ENCODE measurements at places on chromosomes 2 and 18.

DNA sequence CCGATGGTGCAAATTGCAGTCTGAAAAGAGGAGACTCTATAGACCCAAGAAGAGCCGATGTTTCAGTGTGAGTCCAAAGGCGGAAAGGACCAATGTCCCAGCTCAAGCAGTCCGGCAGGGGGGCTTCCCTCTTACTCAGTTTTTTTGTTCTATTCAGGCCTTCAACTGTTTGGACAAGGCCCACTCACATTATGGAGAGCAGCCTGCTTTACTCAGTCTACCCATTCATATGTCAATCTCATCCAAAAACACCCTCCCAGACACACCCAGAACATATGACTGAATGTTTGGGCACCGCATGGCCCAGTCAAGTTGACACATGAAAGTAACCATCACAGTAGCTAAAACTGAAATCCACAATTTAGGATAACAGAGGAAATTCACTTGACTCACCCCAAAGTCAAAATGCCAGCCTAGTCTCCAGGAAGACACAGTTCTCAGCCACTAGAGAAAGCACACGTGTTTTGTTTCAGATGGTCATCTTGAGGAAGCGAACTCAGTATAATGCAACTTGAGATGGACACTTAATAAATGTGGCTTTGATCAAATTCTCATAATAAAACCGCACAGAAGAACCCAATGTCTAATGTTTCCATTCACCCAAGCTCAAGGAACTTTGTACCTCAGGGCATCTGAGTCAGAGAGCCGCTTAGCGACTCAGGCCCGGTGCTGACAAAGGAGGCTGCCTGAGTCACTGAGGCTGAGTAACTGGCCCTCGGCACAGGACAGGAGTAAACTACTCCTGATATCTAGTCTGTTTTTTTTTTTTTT, 2.4 kb downstream of the FHL2 start:
- DNase-seq, result no peak

GRCh38 chr18:27004056-27004829, 138.7 kb upstream of the AQP4 start:
- DNase-seq, result no peak

- no peak for DNase-seq
These were observed 120.8 kb downstream of the NFATC1 start for GRCh38 chr18:79516441-79516931.

DNA sequence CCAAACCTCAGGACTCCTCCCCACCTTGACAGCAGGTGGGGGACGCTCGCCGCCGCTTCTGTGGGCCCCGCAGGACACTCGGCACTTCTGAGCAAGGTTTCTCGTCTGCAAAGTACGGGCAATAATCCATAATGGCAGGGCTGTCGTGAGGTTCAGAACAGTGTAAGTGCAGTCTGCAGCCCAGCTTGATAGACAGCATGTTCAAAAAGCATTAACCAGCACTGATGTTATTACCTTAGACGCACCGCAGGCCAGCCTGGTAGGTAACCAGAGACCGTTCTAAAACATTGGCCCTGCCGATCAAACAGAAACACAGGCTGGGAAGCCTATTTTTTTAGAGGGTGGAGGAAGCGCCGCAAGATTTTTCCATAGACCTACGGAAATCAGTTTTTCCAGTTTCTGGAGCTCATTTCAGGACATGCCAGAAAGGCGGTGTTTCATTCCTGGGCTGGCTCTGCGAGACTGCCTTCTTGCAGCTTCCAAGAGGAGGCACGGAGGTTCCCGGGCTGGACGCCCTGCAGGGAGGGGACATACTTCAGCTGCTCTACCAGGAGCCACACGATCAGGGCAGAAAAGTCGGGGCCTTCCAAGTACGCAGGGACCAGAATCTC, 148.7 kb downstream of the TPO start:
- DNase-seq, result no peak

DNA sequence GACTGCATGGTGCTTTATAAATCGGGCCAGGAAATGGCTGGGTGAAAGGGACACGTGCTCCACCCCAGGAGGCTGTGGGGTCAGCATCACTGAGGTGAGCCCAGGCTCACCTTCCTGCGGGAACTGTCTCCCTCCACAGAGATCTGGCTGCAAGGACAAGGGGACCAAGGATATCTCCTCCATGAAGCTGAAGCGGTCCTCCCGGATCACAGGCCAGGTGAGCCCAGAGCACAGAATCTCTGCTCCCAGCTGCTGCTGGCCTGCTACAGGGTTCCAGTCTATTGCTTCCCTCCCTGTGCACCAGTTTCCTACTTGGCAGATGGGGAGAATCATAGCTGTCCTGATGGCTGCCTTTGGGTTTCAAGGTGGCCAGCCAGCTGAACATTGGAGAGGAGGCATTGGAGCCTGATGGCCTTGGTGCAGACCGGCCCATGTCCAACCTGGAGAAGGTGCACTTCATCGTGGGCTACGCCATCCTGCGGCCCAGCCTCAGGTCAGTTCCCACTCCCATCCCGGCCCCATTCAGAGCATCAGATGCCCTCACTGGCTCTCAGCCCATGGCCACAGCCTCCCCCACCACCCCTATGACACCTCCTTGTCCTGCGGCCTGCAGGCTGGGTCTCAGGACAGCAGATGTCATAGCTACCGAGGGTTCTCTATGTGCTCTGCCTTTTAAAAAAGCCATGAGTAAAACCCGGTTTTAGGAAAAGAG, 33.7 kb upstream of the GPR17 start:
- DNase-seq, result no peak

DNA sequence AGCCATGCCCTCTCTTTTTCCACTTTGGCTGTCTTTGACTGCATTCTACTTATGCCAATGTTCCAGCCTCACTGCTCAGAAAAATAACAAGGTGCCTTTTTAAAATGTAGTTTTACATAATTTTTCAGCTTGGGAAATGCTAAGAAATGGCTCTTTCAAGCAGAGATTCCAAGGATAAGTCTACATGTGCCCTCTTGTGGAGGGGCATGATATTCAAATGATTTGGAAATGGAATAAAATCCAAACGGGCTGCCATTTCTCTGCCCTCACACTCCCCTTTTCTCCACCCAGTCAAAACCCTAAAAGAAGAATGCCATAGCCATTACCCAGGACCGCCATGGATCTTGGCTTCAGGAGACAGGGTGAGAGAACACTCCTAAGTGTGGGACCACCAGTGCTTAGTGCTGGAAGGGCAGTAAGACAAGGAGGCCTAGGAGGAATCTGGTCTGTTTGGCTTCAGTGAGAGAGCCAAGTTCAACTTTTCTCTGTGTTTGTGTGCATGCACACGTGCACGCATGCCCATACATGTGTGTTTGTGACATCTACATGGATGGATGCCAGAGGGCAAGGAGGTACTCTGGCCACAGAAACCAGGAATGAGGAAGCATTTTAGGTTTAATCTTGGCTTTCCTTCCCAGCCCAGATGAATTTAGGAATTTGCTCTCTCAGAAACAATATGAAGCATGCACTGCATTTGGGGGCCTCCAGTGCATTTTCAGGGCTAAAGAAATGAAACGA, 174.0 kb upstream of the SLC14A2 start:
- no peak for DNase-seq

GRCh38 chr2:21412944-21413443, 289.2 kb downstream of the TDRD15 start:
- DNase-seq, result no peak

GRCh38 chr2:54084600-54084999, 30.8 kb upstream of the ACYP2 start:
- no peak for DNase-seq

- no peak for DNase-seq
These were observed 157.4 kb downstream of the CAPN13 start for GRCh38 chr2:30649828-30650227.

- DNase-seq, result no peak
These were observed 90.8 kb downstream of the GAREM1 start for GRCh38 chr18:32379891-32380290.

GRCh38 chr2:113137827-113138226, 10.4 kb downstream of the IL1RN start:
- no peak for DNase-seq

DNA sequence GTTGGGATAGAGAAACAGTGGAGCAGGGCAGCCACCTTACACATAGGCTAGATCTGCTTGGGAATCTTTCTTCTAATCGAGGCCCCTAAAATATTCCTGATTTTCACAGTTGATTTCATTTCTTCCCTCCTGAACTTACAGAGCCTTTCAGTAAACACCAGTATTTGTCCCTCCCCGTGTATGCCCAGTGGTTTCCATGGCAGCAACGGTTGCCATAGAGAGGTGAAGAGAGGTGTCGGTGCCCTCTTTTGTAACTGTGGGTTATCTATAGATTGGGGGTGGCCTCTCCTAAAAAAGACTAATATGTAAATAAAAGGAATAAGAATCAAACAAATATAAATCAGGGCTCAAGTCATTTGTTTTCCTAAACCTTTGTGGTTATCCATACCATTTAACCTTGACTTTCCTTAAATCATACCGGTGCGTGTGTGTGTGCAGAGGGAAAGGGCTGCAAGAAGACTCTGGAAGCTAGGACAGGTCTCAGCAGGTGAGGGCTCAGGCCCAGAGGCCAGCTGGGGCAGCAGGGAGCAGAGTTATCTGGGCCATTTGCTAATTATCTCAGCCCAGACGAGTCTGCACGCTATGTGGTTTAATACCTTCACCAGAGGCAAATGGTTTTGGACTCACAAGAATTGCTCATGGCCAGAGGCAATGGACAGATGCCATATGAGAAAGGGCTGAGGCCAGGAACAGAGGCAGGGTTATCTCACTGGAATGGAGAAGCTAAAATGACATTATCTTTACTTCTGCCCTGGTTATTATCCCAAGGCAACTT, 35.5 kb downstream of the LIPG start:
- no peak for DNase-seq

DNA sequence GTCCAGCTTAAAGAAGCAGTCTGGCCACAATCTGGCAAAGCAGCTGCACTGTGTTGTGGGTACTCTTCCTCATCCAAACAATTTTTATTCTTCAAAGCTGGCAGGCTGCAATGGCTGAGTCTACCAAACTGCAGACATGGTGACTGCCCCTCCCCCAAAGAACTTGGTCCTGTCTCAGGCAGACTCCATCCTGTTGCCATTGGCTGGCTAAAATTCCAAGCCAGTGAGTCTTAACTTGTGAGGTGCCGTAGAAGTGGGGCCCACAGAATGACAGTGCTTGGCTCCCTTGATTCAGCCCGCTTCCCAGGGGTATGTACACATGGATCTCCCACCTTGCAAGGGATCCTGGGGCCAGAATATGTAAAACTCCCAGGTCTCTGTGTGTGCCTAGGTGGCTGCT, 14.5 kb upstream of the NXPH2 start:
- DNase-seq, result no peak

GRCh38 chr2:16632598-16632997, 33.0 kb downstream of the CYRIA start:
- no peak for DNase-seq

DNA sequence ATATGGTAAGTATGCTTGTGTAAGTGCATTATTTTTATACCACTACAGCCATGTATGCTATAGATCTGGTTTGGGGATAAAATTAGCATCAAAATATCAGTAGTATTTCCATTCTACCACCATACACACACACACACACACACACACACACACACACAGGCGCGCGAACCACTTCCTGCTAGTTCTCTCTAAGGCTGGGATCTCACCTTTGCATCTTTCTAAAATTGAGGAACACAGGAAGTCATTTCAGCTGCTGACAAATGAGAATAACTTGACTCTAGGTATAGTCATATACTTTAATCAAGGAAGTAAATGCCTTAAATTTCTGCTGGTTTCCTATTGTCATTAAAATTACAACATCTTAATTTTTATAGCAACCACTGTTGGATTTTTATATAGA, 72.5 kb downstream of the RBM43 start:
- DNase-seq, result no peak

- no peak for DNase-seq
These were observed 205.7 kb downstream of the CYP26B1 start for GRCh38 chr2:71941726-71942525.

DNA sequence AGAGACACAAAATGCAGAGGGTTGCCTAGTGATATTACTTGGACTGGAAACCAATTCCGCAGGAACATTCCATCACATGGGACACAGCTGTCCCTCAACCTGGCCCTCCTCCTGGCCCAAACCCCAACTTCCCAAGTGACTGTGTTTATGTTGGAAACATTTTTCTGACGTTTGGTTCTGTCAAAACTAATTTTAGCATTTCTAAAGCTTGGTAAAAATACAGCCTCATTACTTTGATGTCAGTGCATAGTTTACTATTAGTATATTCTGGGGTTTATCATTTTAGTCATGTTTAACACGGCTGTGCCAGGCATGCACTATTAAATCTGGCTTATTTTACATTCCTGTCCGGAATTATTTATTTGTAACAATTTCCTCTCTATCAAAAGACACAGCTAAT, 69.9 kb downstream of the GLI2 start:
- DNase-seq, result no peak

- no peak for DNase-seq
These were observed 217.1 kb downstream of the ACKR3 start for GRCh38 chr2:236786751-236787150.

Measured in activated T-helper 1 cell treated with anti-CD3 and anti-CD28 coated beads, Interleukin-2, amount 50 U/mL, for 16 hours (primary cell).